Iris pigment epithelial cell (primary cell): ENCODE measurements at places on chromosomes 5 and 9.
A peak's percentile ranks its signal among the peaks of the same experiment; 100 is the strongest.

DNA sequence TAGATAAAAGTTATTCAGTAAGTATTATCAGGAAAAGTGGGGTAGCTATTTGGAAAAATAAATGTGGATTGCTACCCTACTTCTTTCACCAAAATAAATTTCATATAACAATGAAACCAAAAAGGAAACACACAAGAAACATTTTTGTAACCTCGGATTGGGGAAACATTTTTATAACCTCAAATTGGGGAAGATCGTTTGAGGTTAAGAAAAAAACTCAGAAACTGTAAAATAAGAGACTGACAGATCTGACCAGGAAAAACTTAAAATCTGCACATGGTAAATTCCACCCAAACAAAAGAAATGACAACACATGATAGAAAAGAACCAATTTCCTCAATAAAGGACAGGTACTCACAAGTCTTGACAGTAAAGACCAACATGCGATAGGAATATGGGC is 13.5 kb downstream of the EFCAB9 start:
- no peak for DNase-seq

DNA sequence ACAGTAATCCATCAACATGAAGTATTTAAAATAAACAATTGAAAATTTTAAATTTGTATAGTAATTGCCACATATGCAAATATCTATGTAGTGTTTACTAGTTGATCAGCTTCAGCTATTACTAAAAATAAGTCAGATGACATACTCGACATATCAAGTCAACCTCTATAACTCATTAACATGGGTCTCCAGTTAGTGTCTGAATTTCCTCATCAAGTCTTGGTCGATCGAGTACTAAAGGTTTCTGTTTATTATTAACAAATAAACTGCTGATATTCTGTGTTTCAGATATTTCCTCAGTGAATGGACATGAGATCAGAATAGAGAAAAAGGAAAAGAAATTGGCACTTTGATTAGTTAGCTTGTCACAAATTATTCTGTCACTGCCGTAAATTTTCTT is 266.5 kb upstream of the ITGA1 start:
- no peak for DNase-seq

GRCh38 chr5:45795458-45795857 is 99.3 kb upstream of the HCN1 start:
- DNase-seq: no peak

- no peak for DNase-seq
Measured at GRCh38 chr9:112489876-112490666, 3.4 kb downstream of the KIAA1958 start.

- DNase-seq: no peak
Measured at GRCh38 chr5:133928587-133929393, 39.6 kb downstream of the C5orf15 start.

DNA sequence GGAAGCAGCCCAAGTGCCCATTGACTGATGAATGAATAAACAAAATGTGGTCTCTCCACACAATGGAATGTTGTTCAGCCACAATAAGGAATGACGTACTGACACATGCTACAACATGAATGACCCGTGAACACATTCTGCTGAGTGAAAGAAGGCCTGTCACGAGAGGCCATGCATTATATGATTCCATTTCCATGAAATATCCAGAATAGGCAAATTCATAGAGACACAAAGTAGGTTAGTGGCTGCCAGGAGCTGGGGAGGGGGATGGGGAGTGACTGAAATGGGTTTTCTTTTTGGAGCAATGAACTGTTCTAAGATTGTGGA is 41.4 kb downstream of the BICD2 start:
- peak; percentile 39 for DNase-seq

DNA sequence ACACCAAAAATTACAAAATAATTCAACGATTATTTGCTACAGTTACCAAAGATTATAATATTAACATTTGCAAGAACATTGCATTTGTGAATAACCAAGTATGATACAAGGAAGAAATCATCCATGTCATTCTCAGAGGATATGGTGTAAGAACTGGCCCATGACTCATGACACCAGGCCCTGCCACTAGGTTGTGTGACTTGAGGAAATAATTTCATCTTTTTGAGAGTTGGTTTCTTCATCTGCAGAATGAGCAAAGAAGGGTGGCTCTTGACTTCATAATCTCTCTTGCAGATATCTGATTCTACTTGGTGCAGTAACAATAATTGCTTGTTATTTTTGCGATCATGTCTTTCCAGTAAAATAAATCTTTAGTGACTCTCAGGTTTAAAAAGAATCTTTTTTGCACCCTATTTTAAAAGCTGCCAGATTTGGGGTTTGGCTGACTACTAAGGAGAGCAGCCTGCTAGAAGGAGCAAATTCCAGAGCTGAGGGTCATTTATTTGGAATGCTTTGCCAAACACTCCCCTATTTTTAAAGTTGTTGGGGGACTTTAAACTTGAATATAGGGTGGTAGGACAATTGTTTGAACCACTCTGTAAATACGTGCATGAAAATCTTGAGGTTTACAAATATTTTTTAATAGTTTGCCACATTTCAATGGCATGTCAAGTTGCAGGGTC is 23.5 kb downstream of the ITGA1 start:
- peak; percentile 85 for DNase-seq

DNA sequence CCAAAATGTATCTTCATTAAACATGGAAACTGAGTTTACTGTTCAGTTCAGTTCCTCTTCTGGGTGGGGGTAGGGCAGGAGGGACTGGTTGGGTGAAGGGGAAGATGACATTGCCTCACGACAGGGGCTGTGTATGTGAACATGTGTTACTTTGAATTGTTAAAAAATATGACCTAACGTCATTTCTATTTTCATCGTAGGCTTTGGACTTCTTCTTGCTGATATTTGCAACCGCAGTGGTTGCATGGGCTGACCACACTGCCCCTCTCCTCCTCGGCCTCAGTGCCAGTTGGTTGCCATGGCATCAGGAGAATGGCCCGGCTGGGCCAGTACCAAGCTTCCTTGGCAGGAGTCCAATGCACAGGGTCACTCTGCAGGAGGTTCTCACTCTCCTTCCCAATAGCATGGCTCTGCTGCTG is 41.5 kb downstream of the HACD4 start:
- DNase-seq: no peak

DNA sequence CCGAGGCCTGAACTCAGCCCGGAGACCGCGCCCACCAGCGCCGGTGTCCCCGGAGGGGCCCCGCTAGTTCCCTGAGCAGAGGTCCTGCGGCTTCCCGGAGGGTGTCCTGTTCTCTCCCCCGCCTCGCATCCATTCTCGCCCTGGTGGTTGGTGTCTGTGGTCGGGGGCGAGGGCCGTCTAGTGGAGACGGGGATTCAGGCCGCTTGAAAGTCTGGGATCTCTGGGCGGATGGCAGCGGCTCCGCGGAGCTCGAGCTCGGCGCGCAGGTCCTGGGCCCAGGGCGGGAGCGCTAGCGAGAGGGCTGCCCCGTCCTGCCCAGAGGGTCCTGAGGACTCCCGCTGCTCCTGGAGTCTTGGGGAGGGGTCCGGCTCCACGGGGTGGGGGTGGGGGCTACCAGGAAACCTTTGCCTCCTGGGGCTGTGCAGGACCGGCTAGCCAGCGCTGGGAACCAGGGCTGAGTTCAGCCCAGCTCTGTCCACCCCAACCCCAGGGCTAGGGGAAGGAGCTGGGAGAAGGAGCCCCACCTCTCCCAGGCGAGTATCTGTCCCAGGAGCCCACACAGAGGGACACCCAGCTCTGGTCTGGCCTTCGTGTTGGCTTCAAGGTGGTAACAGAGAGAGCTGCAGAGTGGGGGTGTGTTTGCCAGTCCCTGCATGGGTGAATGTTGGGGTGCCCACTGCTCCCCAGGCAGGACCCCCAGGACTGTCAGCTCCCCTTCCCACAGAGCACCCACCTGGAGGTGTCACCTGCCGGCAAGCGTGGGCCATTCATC is 4.0 kb downstream of the TOR4A start:
- no peak for DNase-seq

GRCh38 chr5:100595152-100595811 is 60.1 kb downstream of the FAM174A start:
- DNase-seq: peak; percentile 97

- no peak for DNase-seq
Measured at GRCh38 chr5:53323511-53323910, 156.9 kb upstream of the FST start.

DNA sequence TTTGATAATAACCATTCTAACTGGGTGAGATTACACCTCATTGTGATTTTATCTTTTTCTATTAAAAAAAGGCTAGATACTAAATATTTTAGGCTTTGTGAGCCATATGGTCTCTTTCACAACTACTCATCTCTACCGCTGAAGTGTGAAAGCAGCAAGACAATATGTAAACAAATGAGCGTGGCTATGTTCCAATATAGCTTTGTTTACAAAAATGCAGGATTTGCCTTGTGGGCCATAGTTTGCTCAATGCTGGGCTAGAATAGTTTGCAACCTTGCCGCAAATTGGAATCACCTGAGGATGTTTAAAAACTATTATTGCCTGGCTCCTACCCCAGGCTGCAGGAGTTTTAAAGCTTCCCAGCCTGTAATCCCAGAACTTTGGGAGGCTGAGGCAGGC is 10.2 kb upstream of the GPR150 start:
- peak; percentile 54 for DNase-seq

DNA sequence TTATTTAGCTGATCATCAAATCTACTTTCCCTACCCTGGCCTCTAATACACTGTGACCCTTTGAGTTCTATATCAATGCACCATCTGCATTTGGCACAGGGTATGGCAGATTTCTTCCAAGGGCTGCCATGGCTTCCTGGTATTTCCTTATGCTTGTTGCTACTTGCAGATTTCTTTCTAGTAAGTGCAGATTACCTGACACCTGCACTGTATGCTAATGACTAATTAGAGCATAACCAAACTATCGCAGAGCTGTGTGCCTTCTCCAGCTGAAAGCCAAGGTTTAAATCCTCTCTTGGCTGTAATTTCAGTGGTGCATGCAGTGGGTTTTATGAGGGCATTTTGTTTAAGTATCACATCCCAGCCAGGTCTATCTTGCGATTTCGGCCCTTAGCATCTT is 293.7 kb downstream of the KIF4B start:
- DNase-seq: no peak

- peak; percentile 88 for DNase-seq
Measured at GRCh38 chr9:112037281-112038016, 137.6 kb downstream of the SUSD1 start.

DNA sequence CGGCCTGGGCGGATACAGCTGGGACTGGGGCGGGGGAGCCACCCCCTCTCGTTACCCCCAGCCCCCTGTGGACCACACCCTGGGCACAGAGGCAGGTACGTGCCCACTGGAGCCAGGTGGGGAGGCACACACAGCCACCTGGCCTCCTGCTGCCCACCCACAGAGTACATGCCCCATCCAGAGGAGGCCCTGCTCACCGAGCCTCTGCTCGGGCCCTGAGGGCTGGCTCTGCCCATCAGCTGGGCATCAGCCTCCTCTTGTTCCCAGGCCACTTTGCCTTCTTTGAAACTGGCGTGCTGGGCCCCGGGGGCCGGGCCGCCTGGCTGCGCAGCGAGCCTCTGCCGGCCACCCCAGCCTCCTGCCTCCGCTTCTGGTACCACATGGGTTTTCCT is 6.3 kb downstream of the MAMDC4 start:
- DNase-seq: no peak

DNA sequence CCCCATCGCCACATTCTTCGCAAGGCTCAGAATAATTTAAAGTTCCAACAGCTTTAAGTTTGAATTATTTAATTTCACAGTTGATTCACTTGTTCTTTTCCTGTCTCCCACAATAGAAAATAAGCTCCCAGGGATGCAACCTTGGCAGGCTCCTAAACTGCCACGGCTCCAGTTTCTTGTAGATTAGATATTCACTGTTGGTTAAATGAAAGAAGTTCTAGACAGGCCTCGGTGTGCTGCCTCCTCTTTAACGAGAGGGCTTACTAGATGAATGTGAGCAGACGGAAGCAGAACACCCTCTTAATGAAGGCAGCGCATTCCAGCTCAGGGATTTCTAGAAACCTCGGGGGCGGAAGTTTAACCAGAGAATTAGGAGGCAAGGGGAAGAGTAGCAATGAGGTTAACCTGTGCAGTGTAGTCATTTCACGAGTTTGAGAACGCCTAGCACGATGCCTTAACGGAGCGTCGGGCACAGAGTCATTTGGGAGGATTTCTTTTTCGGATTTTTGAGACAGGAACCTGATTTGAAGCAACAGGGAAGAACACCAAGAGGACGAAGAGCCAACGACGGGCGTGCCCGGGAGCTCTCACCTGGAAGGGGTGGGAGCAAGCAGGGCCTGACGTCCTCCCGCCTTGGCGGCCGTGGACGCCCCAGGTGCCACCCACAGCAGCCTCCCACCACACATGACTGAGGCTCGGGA is 637 bp upstream of the SMC5 start:
- peak; percentile 53 for DNase-seq

DNA sequence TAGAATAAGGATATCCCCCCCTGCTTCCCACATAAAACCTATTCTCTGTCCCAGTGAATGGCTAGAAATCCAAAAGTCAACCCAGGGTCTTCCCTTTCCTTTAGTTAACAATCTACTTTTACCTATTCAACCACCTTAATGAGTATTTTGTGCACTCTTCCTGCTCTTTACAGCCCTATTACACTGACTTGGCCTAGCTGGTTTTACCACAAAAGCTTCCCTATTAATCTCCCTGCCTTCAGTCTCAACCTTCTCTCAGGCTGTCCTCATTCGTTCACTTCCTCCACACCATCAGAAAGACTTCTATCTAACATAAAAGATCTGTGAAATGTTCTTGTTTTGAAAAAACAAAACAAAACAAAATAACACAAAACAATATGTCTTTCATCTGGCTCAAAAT is 16.2 kb downstream of the CTNNAL1 start:
- no peak for DNase-seq

DNA sequence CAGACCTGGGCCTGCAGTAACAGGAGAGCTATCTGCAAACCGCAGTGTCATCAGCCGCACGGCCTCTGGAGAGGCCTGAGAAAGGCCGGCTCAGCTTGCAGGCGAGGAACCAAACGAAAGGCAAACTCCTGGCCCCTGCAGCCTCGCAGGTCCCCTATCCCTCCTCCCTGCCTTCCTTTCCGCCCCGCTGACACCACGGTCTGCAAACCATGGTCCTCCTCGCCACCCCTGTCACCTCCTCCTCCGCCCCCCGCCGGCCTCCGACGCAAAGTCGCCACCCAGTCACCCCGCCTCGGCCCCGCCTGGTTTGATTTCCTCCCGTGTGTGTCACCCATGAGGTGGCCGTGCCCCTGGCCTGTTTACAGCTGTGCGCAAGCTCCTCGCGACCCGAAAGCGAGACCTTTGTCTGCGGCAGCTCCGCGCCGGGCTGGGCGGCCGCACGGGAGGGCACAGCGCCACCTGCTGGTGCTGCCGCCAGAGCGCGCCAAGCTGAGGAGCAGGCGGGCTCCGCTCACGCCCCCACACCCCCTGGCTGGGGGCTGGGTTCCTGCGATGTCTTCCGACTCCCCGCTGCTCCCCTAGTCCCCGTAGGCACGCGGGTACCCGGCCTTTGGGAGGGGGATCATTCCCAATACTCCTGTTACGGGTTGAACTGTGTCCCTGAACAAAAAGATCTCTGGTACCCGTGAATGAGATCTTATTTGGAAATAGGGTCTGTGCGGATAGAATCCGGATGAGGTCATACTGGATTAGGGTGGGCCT is 19.4 kb downstream of the GBGT1 start:
- DNase-seq: peak; percentile 54

DNA sequence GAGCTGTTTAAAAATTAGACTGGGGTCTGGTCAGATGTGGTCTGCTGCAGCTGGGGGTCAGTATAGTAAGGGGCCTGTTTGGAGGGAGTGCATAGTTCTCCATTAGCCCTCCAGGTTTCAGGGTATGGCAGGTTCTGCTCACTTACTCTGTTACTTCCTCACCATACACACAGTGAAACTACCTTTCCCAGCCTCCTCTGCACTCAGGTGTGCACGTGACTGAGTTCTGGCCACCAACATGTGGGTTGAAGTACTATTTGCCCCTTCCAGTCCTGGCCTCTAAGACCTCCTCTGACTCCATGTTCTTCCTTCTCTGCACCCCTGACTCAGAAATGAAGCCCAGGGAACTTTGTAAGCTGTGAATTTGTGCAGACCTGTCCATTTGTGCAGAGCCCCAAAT is 190.5 kb upstream of the CLINT1 start:
- DNase-seq: no peak
